ENCODE measurements at places on chromosomes 4 and X.

DNA sequence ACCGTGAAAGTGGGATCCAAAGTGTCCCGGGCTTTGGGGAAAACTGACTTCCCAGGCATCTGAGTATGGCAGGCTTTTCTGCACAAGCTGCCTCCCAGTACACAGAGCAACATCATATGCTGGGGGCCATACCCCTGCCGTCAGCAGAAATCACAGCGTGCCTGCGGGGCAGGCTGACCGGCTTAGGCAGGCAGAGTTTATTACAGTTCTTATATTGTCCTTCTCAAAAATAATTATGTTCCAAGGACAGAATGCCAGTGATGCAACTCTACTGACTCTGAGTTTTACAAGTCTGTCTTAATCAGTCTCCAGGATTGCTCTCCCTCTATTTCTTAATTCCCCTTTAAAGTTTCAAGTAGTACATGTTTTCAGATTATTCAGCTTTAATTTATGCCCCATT lies 37.0 kb downstream of the IL21 start:
- peak; percentile 11 for DNase-seq

DNA sequence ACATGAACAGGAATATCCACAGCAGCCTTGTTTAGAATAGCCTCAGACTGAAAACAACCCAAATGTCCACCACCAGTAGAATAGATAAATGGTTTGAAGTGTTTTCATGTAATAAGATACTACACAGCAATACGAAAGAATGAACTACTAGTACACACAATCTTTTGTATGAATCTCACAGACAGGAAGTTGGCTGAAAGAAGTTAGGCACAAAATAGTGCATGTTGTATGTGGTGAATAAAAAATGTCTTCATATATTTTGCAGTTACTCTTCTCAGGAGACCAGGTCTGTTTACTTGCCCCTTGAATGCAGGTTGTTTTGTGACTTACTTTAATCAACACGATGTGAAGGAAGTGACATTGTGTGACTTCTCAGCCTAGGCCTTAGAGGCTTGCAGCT lies 75.9 kb upstream of the LEF1 start:
- no peak for DNase-seq

GRCh38 chr4:179225594-179225993 lies 1783.4 kb upstream of the AGA start:
- DNase-seq = no peak

DNA sequence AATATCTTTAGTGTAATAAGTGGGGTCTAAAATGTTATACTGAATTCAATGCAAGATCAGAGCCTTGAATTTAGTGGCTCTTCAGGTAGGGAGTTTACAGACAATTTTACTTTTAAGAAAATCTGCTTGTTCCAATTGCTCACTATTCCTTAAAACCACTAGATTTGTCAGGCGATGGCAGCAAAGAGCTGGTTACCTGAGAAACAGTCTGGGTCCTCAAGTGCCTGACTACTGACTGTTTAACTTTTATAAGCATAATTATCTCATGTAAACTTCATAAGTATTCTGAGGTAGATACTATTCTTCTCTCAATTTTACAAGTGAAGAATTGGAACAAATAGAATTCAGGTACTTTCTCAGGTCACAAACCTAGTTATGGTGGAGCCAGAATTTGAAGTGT lies 84.3 kb downstream of the RRAGB start:
- peak; percentile 4 for DNase-seq

- no peak for DNase-seq
These were observed 403 bp downstream of the SGCB start for GRCh38 chr4:52037689-52038102.
